Small intestine (tissue), 16 donors: ENCODE measurements at places on chromosomes 7 and 10. TPM values are rescaled to one million over a fixed set of nuclear protein-coding genes. Genes with fewer than 3 reads are reported as not detected.

- DNase-seq, result no peak
Measured at GRCh38 chr7:48105045-48105444, 16.0 kb downstream of the UPP1 start.

DNA sequence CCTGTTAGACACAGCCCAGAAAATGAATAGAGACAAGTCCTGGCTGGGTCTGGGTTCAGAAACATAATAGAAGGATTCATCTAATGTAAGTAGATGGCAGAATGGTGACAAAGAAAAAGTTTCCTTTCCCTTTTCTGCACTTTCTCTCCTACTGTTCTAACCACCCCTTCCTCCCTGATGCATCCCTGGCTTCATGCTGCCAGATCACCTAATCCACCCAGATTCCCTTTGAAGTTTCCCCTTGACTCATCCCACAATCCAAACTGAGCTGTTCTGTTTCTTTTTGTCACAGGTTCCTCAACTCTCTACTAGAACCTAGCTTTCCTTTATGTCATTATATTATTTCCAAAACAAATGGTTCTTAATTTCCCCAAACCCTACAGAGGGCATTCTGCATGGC, 1.1 kb upstream of the MACC1 start:
- no peak for DNase-seq

DNA sequence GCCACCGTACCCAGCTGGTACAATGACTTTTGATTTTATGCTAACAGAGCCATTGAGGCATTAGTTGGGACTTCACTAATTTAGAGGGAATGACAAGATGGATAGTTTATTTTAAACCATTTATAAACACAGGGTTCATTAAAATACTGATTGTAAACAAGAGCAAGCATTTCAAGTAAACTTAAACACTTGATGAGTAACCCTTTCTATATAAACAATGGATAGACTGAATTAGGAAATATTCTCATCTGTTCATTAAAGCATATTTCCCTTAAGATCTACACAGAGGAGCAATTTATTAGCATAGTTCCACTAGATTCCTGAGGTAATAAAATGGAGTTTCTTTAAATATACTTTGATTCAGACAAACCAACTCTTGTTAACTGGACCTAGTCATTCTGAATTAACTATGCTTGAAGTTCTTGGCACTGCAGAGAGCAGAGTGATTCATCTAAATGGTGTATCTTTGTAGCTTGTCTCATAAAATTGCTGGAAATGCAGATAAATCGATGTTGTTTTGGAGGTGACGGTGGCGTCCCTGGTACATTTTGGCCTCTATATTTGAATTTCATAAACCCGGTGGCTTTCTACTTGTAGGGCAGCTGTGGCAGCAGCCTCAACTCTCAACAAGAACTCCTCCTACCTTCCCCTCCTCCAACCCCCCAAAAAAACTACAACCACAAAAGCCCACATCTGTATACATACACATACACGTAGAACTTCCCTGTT, 15.4 kb upstream of the VDAC2 start:
- no peak for DNase-seq

- DNase-seq, result no peak
Measured at GRCh38 chr7:135971366-135971725, 5.8 kb downstream of the MTPN start.

GRCh38 chr10:43885842-43886241, 237.2 kb upstream of the ZNF32 start:
- no peak for DNase-seq

DNA sequence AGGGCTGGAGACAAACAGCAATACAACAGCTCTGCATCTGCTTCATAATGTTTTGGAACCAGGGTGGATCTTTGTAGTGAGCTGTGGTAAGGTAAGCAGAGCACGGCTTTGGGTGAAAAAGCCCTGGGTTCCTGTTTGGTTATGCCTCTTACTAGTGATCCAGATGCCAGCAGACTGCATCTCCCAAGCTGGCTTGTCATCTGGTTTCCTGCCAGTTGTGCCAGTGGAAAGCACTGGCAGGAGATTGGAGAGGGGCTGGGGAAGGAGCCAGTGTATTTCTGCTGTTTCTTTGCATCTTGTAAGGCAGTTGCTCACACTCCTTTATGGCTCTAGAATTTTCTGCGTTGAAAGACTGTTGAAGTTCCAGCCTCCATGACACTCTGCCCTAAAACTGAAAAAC, 137.6 kb downstream of the TSPAN12 start:
- no peak for DNase-seq

The RELN gene
- not detected for polyA plus RNA-seq

DNA sequence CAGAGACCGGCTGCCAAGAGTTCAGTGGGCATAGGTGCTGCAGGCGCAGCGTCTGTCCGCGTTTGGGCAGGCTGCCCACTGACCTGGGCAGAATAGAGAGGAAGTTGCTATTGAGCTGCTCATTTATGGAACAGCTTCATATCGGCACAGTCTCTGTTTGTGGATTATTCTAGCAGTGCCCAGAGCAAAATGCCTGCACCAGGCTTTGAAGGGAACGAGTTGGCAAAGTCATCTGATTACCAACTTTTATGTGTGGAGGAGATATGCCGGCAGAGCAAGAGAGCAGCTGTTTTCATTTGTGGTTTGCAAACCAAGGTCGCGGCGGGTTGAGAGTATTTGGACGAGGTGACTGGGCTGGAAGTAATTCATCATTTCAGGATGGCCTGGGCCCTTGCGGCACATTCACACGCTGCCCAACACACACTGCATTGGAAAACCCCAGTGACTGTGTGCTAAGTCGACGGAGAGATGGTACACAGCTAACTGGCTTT, 228.5 kb downstream of the TCERG1L start:
- no peak for DNase-seq

DNA sequence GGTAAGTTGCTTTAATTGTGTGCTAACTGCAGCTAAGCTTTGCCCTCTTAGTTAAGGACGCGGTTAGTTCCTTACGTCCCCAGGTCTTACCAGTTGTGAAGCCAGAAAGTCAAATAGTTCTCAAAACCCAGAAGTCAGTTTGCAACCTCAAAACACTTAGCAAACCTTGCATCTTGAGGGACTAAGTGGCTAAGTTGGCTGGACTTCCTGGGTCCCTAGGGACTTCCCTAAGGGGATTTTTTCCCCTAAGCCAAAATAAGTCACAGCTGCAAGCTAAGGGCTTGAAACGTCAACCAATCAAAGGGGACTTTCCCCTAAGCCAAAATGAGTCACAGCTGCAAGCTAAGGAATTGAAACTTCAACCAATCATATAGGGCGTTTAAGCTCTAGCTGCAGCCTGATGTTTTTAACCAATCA, 36.2 kb upstream of the HECW1 start:
- DNase-seq, result no peak

The JCAD gene
- polyA plus RNA-seq, result 0.54 TPM

GRCh38 chr10:35946556-35946955, 304.5 kb upstream of the FZD8 start:
- no peak for DNase-seq

The TBC1D12 gene
- 8.9 TPM for polyA plus RNA-seq

- no peak for DNase-seq
Measured at GRCh38 chr10:47087667-47088066, 176.4 kb downstream of the PTPN20 start.

- peak; percentile 82 for DNase-seq
Measured at GRCh38 chr10:6151087-6151977, 51.4 kb upstream of the PFKFB3 start.

DNA sequence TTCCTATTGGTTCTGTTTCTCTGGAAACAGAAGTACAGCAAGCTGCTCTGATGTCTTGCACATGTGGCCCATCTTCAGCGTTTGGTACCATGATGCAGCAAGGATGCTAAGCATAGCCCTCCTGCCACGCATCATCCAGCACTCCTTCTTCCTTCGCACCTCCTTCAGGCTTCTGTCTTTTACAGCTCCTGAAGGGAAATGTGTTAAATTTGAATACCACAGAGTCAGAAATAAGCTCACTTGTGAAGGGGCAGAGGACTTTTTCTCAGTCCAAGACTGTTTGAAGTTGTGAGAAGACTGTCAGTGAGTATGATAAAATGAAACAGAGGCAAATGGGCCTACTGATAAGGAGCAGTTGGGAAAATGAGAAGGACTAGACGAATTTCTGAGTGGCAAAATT, 20.7 kb downstream of the TSPAN13 start:
- DNase-seq, result no peak

GRCh38 chr7:93889261-93889660, 1.3 kb downstream of the TFPI2 start:
- DNase-seq, result no peak

DNA sequence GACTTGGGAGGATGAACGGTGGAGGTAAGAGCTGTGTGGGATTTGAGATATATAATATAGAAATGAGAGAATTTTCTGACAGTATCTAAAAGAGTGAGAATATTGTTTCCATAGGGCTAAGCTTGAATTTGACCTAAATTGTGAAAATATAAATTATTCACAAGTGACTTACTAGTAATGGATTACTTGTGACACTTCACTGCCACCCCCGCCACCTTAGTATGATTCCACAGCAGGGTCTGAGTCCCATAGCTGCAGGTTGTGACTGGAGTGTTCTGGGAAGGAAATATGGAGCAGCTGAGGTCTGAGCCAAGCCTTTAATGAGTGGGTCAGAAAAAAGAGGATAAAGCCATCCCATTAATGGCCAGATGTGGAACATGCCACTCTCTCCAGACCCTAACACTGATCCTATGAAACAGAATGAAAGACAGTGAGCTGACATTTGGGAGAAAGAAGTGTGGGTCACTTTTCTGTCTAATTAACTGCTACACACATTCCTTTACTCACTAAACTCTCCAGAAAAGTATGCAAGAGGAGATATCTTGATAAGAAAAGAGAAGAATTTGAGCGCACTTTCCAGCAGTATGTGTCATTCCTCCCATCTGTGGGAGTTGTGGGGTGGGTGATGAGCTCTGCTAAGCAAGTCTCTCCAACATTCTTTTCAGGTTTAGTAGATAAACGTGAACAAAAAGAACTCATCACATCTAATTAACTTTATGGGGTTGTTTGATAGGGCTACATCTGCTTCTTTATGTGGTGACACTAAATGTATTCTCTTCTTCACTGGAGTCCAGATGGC, 1193.4 kb downstream of the SORCS3 start:
- DNase-seq, result no peak

The MRPL32 gene
- polyA plus RNA-seq, result 51.6 TPM

DNA sequence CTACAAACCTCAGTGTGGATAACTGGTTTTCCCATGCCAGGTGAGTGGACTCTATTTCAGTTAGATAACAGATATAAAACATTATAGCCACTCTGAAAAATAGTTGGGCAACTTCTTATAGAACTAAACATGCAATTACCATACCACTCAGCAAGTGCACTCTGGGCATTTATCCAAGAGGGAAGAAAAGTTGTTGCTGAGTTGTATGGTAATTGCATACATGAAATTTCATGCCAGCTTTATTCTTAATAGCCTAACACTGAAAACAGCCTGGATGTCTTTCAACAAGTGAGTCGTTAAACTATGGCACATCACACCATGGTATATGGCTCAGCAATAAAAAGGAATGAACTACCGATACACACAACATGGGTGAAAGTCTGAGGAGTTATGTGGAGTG, 10.6 kb upstream of the UPP1 start:
- DNase-seq, result no peak

The NPFFR1 gene
- polyA plus RNA-seq, result not detected

The FGFBP3 gene
- polyA plus RNA-seq, result 0.54 TPM

The NXPH1 gene
- polyA plus RNA-seq, result not detected

DNA sequence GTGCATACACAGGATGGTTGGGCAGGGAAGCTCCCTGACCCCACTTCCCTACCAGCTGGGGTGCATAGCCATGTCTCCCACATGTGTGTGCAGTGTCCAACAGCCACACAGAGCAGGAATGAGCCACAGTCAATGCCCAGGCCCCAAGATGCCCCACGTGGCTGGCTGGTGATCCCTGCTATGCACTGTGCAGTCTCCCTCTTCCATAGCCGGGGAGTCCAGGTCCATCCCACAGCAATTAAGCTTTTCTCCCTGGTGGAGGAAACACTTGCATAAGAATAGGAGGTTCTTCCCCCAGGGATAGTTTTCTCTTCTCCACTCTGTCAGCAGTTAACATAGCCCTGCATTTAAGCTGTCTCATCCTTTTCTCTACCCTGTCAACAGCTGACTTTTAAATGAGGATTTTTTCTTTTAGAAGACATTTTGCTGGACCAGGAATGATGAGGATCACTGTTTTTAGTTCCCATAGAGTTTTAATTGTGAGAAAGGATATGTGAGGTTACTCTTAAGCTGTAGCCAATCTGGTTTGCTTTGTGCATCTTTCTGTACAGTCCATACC, 396.5 kb upstream of the VWC2 start:
- DNase-seq, result no peak

DNA sequence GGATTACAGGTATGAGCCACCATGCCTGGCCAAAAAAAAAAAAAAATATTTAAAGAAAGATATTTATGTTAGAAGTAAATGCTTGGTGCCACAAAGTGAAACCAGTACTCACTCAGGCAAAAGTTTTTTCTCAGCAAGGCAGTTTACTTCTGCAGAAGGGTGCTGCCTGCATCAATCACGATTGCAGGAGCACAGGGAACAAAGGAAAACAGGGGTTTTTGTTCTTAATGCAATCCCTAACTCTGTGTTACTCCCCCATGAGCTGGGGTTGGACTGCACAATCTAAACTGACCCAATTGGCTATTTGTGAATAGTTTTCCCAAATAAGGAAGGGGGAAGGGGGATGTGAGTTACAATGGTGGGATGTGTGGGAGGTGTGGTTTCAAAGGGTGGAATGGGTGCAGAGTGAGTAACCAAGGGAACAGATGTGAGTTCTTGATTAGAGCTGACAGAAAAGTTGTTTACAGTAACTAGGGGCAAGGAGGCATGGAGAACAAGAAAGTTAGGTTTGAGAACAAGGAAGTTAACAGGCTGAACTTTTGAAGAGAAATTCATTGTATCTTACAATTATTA, 255.4 kb downstream of the TYW1 start:
- no peak for DNase-seq

DNA sequence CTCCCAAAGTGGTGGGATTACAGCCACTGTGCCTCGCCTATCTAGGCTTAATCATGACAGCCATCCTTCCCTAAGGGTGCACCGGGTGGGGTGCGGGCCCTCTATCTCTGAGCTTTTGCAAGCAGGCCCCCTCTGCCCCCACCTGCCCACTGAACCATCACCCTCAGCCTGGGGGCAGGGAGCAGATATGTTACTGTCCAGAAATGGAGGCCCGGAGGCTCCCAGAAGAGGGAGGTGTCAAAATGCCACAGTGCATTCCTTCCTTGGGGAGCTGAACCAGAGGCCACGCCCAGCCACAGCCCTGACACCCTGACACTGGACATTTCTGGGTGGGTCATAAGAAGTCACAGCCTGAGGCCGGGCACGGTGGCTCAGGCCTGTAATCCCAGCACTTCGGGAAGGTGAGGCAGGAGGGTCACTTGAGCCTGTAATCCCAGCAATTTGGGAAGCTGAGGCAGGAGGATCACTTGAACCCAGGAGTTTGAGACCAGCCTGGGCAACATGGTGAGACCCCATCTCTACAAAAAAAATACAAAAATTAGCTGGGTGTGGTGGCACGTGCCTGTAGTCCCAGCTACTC, 129.8 kb upstream of the TNRC18 start:
- peak; percentile 77 for DNase-seq

DNA sequence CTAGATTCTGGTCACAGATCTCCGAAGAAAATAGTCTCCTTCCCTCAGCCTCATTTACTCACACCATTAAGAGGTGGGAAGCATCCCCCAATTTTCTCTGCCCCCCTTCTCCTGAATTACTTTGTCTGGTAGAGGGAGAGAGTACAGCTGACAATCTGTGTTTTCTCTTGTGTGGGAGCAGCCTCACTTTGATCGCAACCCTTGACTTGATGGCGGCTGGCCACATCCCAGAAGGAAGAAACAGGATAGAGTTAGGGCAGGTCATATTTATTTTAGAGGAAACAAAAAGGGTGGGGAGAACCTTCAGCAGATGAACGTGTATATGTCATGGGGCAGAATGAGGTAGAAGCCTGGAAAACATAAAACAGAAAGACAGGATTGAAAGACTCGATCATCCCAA, 82.4 kb upstream of the FAM171A1 start:
- no peak for DNase-seq

GRCh38 chr10:130351466-130352290, 215.5 kb downstream of the GLRX3 start:
- no peak for DNase-seq
